Stimulated activated CD8-positive, alpha-beta memory T cell treated with anti-CD3 and anti-CD28 coated beads, Interleukin-7, amount 100 ng/mL, for 48 hours (primary cell): ENCODE measurements at places on chromosomes 12 and 14.

DNA sequence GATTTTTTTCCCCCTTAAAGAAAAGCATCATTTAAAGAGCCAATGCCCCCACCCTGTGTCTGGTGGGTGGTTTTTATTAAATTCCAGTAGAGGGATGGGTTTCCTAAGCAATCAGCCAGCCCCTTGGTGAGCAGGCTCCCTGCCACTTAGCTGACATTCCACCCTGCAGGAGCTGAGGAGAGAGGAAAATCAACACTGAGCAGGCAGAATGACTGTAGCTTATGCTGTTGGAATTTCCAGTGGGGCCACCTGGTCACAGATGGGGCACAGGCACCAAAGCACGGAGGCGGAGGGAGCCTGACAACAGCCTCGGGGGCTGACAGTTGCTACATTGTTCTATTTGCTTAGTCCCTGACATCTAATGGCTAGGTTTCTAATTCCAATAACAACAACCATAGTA is 127.7 kb downstream of the TMEM30B start:
- no peak for DNase-seq

DNA sequence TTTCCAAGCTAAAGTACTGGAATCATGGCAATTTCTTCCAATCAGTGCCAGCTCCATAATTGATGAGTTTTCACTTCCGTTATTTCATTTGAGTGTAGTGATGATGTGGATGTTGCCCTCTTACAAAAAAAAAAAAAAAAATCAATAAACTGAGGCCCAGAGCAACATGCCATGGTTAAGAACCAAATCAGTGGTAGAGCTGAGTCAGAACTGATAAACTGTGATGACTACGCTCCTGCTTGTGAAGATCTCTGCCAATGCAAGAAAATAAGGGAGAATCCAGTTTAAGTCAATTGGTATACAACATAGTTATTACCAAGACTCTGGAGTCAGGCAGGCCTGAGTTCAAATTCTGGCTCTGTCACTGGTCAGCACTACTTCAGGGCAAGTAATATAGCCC is 102.7 kb downstream of the GPR135 start:
- DNase-seq, result no peak

DNA sequence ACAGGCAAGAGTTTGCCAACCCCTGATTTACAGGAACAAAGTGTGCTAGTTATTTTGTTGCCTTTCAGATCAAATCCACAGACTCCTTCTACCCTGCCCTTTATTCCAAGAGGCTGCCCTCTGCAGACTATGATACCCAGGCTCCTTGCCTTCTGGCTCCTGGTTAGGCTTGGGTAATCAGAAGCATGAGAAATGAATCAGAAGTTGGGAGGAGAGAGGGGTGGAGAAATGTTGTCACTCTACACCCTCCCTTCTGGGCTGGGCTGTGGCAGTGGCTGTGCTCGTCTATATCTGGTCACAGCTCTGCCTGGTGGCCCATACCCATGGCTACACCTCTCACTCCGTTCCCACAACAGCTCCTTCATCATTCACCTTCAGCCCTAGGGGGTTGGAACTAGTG is 204.6 kb upstream of the PLXNC1 start:
- no peak for DNase-seq

- DNase-seq, result no peak
Measured at GRCh38 chr12:94272280-94272679, 123.9 kb downstream of the PLXNC1 start.

- no peak for DNase-seq
Measured at GRCh38 chr12:53196486-53196885, 10.6 kb downstream of the ITGB7 start.

GRCh38 chr12:120903412-120904196 is 554 bp downstream of the SPPL3 start:
- DNase-seq, result peak; percentile 71

GRCh38 chr14:55454264-55455002 is 14.0 kb upstream of the TBPL2 start:
- DNase-seq, result no peak

GRCh38 chr12:108657130-108657745 is 23.5 kb upstream of the SELPLG start:
- DNase-seq, result no peak
